ENCODE measurements at places on chromosomes 11 and 22.

DNA sequence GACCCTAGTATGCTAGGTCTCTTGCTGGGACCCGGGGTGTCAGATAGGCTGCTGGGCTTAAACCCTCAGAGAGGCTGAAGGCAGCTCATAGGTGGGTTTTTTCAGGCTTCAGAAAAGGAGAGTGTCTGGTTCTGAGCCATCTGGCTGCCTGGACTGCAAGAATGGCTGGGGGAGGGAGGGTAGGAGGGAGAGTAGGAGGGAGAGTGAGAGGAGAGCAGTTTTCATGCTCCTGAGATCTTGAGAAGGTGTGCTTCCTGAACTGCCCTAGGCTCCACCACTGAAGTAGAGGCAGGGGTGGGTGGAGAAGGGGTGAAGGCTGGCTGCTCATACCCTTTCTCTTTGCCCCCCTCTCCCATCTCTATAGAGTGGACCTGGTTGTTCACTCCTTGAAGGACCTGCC is 4.6 kb downstream of the HMBS start:
- DNase-seq = no peak

- DNase-seq = no peak
Measured at GRCh38 chr11:1442163-1442562, 44.4 kb downstream of the MOB2 start.

DNA sequence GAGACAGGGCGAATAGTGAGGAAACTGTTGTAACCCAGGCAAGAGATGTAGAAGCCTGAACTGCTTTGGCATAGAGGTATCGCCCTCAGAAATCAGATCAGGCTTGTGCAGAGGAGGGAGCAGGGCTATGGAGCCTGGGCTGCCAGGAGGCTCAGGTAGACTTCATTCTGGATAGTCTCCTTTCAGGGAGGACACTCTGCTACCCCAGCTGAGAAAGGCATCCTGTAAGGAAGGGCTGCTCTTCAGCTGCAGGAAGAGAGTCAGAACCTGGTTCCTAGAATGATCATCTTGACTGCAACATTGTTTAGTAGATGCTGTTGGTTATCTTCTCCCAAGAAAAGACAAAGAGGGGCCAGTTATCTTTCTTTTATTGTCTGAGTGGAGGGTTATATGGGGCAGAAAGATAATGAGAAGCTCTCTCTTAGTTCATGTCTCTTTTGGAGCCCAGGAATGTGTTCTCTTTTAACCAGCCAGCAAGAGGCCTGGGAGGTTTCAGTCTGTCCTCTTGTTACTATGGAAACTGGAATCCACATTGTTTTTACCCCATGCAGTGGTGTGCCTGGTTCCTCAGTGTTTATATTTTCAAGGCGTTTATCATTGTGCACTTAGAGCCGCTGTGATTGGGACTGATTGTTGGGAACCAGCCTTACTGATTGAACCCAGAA is 95.7 kb downstream of the STIM1 start:
- peak; percentile 47 for DNase-seq

DNA sequence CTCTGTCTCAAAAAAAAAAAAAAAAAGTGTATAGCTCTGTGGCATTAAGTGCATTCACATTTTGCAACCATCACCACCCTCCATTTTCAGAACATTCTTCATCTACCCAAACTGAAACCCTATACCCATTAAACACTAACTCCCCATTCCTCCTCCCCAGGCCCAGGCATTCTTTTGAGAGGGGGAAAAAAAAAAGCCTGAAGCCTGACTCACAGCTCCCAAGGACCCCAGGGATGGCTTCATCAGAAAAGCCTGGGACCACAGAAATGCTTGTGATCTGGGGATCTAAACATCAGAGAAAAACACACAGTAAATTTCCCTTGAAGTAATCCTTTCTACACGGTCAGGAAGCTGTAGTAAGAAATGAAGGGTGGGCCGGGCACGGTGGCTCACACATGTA is 10.7 kb upstream of the GTSE1 start:
- no peak for DNase-seq

GRCh38 chr22:47187176-47187957 is 424.9 kb downstream of the TBC1D22A start:
- peak; percentile 8 for DNase-seq

DNA sequence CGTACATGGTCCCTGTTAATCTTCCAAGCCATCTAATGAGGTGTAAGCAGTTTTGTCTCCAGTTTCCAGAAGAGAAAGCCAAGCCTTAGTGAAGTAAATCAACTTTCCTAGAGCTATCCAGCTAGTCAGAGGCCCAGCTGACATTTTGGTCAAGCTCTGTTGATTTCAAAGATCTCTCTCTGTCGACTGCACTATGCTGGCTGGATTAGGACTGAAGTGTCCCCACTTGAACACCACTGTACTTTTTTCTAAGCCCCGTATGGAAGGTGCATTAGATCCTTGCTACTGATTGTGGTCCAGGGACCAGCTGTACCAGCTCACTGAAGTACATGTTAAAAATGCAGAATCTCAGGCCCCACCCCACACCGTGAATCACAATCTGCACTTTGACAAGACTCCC is 176.5 kb upstream of the NAV2 start:
- DNase-seq = no peak

DNA sequence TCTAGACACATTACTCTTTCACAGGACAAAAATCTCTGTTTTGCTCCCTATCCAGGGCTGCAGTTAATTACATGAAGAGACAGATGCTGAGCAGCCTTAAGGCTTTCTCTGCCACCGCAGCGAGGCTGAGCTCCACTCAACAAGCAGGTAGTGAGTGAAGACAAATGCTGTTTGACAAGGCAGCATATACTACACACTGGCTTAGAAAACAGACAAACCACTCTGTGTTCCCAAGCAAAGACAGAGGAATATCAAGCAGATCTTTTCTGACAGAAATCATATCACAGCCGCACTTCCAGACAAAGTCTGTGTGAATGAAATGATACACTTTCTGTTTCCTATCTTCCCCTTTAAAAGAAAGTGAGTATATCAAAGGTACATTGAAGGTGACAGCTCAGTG is 368.1 kb downstream of the DCDC1 start:
- no peak for DNase-seq

GRCh38 chr11:104370478-104370877 is 206.5 kb upstream of the PDGFD start:
- no peak for DNase-seq

- no peak for DNase-seq
Measured at GRCh38 chr22:29798801-29799200, 31.6 kb downstream of the UQCR10 start.

GRCh38 chr11:124791626-124792341 is 8.4 kb downstream of the MSANTD2 start:
- DNase-seq = no peak

DNA sequence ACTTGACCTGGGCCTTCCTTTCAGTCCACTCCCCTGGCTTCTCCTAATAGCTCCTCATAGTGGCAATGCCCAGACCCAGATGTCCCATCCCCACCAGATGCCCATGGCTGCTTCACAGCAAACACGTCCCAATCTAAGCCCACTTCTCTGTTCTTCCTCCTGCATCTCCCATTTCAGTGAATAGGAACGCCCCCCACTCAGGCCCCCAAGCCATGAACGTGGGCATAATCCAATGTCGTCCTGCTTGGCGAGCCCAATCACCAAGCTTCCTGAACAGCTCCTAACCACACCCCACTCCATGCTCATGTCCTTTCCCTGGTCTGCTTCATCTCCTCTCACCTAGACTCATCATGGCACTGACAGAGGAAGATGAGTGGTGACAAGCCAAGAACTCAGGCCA is 8.9 kb downstream of the IL18BP start:
- no peak for DNase-seq

DNA sequence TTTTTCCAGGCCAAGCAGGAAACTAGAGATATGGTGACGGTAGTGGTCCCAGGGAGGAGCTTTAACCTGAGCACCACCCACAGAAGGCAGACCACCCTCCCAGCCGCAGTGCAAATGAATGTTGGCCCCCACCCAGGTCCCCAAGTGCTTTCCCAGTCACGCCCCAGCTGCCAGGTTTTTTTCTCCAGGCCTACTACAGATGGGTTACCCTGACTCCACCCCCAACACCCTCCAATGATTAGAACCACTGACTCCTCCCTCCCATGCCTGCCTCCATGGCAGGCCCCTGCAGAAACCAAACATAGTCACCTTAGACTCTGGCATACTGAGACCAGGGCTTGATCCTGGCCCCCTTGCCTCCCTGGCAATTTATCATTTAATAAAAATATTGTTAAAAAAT is 58.7 kb upstream of the CHST1 start:
- no peak for DNase-seq

- no peak for DNase-seq
Measured at GRCh38 chr22:39383841-39384625, 15.5 kb upstream of the TAB1 start.

GRCh38 chr11:109697140-109697843 is 275.3 kb downstream of the C11orf87 start:
- peak; percentile 1 for DNase-seq

- no peak for DNase-seq
Measured at GRCh38 chr11:7648264-7648663, 25.0 kb downstream of the CYB5R2 start.

DNA sequence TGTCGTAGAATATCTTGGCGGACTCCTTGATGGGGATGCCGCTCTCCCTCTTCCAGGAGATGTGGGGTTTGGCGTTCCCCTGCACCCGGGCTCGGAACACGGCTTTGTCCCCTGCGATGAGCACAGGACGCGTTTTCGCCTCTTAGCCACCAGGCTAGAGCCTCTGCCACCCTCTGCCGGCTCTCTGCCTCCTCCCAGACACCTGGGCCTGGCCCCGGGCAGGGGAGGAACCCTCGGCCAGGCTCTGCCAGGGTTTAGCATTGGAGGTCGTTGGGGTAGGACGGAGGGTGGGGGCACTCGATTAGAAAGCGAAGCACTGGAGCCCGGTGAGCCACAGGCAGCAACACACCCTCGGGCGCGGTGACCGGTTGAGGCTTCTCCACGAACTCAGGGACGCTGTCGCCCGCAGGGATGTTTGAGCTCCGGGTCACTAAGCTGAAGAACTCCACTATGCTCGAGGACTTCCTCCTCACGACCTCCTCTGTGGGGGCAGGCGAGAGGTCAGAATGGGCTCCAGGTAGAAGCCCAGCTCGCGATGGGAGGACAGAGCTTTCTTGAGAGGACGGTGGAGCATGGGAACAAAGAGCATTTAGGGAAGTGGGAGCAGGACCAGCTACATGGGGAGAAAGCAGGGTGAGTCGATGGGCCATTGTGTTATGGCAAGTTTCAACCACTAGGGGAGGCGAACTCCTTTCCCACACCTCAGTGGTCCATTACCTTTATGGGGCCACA is 4.3 kb downstream of the IGSF22 start:
- DNase-seq = peak; percentile 46

DNA sequence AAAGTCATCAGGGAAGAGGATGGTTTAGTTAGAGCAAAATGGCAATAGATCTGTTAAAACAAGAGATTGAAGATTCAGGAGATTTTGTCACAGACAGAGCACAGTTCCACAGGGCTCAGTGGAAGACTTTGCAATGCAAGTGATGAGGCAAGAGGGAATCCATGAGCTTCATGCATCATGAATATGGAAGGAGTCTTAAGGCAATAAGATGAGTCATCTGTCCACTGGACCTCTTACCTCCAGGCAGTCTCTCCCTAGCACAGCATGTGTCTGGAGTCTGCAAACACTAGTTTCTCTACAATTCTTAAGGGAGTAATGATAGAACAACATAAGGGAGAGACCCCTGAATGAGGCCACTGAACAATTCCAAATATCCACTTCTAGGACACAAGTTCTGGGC is 245.7 kb downstream of the NXPE2 start:
- DNase-seq = no peak

DNA sequence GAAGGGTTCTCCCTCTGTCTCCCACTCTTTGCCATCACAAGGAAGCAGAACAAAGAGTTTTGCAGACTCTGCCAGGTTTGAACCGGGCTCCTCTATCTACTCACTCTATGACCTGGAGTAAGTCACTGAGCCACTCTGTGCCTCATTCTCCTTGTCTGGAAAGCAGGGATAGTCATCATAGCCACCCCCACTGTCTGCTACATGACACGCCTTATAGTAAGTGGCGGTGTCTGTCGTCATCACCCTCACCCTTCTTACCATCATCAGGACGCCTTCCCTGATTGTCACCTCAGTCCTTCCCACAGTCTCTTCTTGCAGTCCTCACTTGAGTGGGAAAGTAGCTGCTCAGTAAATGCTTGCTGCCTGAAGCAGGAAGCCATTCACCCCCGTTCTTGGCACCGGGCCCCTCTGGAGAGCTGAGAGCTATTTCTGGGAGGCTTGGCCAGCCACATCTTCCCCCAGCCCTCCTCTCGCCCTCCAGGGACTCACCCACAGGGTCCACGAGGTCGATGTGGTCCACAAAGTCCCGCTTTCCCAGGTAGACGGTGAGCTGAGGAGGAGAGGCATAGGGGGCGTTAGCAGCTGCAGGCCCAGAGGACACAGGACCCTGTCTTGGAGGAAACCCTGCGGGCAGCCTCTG is 46.4 kb downstream of the TPBGL start:
- DNase-seq = no peak

DNA sequence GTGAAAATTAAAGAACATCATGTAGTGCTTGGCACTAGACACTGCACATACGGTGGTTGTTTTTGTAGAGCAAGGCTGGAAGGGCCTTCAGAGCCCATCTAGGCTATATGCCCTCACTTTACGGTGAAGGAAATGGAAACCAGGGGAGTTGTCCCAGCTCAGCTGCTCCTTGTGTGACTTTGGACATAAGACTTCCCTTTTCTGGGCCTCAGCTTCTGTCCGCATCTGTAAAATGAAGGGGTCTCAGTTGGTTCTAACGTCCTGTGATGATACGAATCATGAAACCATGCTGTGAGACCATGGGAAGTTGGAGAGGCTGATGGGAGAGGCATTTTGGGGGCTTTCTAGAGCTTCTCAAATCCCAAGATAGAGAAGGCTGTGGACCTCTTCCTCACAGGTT is 4.7 kb downstream of the KCNE3 start:
- DNase-seq = no peak

DNA sequence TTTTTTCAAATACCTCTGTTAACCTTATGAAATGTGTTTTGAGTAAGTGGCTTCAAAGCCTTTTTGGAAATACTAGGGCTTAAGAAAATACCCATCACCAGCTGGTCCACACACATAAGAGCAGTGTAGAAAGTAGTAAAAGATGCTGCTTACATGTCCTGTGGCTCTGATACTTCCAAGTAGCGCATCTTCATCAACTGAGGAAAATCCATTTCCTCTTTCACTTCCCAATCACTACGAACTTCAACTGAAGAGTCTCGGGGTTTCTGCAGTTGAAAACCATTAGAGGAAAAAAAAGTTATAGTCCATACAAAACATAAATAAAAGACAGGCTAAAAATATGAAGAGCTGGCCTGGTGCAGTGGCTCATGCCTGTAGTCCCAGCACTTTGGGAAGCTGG is 8.5 kb downstream of the EIF3D start:
- no peak for DNase-seq

- no peak for DNase-seq
Measured at GRCh38 chr11:17596310-17596669, 49.2 kb downstream of the OTOG start.

DNA sequence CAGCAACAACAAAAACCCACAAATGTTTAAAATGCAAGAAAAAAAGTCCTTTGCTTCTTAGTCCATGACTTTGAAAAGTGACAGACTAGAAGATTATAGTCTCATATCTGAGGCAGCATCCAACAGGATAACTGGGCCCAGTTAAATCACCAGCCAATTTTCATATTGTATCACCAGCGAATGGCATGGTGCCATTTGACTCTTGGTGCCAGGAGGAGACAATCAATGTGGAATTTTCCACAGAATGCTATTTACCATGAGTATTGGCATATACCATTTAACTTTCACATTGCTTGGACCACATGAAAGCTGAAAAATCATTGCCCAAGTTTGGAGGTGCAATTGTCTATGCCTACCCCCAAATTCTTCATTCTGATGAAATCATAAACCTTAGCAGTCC is 255.5 kb downstream of the TENM4 start:
- DNase-seq = no peak

Measured in naive thymus-derived CD8-positive, alpha-beta T cell (primary cell).